ENCODE measurements at places on chromosomes 16 and 17.

- DNase-seq = no peak
These were observed 7.0 kb upstream of the MILR1 start for GRCh38 chr17:64441772-64442540.

DNA sequence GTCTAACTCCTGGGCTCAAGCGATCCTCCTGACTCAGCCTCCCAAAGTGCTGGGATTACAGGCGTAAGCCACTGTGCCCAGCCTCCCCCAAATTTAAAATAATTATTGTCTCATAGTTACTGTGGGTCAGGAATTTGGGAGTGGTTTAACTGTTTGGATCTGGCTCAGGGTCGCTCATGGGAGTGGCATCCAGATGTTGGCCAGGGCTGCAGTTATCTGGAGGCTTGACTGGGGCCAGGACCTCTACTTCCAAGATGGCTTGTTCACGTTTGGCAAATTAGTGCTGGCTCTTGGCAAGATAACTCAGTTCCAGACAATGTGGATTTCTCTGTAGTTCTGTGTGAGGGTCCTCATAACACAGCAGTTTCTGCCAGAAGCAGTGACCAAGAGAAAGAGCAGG lies 8.0 kb downstream of the TEN1 start:
- DNase-seq = no peak

DNA sequence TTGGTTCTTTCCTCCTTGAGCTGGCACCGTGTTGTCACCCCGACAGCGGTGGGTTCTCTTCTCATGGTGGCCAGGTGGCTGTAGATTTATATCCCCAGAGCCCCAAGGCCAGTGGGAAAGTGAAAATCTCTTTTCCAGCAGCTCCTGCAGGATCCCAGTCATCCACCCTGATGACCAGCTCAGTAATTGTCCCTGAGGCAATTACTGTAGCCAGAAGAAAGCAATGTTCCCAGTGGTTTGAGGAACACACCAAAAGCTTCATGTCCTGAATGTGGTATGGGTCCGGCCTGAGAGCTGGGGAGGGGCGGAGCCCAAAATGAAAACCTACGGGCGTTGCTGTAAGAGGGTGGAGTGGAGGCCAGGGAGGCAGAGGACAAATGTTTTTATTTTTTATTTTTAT lies 69.0 kb downstream of the WSB1 start:
- no peak for DNase-seq

DNA sequence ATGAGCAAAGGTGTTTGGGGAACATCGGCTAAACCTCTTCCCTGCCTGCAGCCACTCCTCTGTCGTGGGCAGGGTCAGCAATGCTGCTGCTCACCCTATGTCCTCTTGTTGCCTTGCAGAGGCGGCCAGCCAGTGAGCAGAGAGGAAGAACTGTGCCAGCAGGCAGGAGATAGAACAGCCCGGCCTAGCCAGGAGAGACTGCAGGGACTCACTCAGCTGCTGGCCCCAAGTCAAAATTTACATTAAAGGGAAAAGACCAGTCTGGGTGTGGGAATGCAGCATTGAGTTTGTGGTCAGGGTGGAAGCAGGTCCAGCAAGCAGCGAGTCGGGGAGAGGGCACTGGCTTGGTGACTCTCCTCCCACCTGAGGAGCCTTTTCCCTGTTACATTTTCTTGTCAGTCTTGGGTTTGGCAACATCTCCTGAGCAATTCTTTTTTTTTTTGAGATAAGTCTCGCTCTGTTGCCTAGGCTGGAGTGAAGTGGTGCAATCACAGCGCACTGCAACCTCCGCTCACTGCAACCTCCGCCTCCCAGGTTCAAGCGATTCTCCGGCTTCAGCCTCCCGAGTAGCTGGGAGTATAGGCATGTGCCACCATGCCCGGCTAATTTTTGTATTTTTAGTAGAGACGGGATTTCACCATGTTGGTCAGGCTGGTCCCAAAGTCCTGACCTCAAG lies 22.7 kb downstream of the LIG3 start:
- no peak for DNase-seq

DNA sequence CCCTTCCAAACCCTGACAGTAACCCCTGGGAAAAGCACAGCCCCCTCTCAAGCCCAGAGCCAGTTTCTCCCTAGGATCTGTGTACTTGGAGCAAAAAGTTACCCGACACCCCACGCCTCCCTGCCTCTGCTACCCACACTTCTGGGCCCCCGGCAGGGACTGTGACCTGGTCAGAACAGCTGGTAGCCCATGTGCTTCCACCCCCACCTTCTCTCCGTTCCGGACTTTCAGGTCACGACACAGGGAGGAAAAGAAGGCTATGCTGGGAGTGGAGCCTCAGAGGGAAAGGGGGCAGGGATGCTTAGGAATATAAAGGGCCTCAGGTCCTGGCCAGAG lies 6.4 kb downstream of the PPY start:
- DNase-seq = no peak

- DNase-seq = no peak
These were observed 665 bp upstream of the AKAP1 start for GRCh38 chr17:57084361-57084801.

DNA sequence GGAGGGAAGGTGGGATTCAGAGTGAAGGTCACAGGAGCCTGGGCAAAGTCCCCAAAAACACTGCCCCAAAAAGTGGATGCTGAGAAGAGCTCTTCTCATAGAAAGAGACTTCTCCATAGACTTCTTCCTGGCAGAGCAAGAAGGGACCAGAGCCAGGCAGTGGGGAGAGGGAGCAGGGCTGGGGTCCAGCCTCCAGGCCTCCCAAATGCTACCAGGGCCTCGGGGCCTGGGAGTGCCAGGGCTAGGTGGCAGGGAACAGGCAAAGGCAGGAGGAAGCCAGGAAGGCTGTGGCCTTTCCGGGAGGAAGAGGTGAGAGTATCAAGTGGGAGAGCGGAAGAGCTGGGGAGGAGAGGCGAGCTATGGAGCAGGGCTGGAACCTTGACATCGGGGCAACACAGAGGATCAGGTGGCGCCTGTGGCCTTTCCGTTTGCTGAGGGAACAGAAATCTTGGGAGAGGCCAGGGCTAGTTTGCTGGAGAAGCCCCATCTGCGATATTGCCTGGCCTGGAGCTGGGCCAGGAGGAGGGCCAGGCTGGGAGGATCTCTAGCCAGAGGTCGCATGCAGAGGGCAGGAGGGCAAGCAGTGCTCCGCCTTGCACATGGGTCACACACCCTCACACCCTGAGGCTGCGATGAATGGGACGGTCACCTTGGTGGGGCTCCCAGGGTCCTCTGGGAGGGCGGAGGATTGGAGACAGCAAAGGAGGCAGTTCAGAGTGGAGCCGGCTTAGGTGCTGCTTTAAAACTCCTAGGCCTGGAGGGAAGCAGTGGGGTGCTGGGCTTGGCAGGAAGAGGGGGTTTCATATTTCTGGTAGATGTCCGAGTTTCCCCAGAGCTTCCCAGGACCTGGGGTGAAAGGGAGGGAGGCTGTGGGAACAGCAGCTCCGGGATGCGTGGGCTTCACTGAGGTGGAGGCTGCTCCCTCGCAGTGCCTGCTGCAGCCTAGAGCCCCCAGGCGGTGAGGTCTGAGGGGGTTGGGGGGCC lies 3.4 kb downstream of the SLC16A5 start:
- DNase-seq = no peak

- DNase-seq = no peak
These were observed 8.0 kb downstream of the NEUROD2 start for GRCh38 chr17:39599665-39600231.

DNA sequence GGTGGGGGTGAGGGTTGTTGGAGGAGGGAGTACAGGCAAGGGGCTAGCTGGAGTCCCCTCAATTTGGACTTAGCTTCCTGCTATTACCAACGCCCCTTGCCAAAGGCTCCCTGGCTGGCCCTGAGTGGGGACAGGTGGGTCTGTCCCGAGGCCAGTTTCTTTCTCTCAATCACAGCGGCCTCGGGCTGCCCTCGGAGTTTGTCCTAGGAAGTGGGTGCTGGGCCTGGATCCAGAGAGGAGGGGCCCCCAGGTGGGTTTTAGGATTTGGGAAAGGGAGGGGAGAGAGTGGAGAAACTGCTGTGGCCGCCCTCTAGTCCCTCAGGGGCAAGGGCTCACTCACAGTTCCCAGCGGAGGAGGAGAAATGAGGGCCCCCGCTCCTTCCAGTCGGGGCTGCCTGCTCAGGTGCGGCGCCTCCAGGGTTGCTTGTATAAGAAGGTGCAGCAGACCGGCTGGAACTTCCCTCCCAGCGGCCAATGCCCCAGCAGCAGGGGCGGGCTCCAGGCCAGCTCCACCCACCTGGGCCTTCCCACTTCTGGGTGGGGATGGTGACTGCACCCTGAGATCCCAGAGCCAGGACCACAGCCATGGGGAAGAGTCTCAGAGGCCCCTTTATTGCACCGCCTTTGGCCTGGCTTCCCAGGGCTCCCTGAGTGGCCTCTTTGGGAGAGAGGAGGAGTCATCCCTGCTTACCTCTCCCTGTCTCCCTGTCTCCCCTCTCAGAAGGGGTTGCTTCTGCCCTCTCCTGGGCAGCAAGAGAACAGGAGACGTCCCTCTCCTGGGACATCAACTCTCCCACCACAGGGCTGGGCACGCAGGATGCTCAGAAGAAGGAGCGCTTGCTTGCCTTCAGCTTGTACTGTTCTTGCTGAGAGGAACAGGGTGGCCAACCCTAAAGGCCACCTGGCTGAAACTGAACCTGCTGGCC lies 112.0 kb upstream of the SMURF2 start:
- no peak for DNase-seq

All from central memory CD8-positive, alpha-beta T cell (primary cell).